ENCODE measurements at places on chromosomes 3 and 15.

- no peak for DNase-seq
Observed at GRCh38 chr3:150747886-150748683, 14.9 kb downstream of the SIAH2 start.

GRCh38 chr3:193712938-193713337 is 119.9 kb downstream of the OPA1 start:
- no peak for DNase-seq

DNA sequence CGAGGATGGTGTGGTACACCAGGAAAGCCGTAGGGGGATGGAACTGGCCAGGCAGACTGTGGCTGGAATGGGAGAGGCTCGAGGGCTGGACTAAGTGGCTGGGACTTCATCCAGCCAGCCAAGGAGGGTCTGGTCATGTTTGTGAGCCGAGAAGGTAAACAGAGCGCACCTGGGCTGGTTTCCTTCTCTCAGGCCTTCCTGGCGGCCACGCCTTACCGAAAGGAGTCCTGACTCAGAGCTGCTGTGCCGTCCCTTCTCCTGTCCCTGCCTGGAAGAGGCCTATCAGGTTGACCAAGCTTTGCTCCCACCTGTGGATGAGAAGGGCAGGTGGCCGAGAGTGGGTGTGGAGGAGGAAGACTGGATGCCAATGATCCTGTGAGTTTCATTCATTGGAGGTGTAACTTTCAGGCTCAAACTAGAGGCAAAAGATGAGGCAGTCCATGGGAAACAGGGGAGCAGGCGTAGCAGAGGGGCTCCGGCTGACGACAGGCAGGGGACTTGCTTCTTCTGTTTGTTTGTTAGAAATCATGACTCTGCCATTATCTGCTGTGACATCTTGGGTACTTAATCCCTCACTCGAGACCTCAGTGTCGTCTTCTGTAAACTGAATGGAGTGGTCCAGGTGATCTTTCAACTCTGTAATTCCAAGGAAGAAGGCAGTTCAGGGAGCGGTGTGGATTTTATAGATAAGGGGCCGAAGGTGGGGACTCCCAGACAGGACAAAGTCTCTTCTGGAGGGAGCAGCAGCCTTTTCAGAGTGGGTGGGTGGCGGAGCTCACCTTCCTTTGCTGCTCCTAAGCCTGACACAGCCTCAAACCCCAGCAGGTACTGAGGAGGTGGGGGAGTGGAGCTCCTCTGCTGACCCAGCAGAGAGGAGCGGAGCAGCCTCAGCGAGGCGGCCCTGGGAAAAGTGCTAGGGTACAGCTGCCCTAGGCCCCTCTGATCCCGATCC is 71.8 kb upstream of the GATM start:
- DNase-seq: no peak

DNA sequence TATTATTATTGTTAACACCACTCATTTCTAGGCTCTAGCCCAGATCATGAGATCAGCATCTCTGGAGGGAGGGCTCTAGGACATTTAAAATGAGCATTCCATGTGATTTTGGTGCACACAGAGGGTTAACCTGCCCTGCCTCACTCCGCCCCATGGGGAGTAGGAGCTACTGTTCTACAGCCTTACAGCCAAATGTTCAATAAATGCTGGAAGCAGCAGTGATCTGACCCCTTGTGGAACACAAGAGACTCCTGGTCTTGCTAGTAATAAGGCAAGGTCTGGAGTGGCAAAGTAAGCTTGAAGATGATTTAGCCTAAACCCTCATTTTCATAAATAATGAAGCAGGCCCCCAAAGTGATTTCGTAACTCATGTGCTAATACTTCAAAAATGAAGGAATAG is 166.4 kb upstream of the EOMES start:
- DNase-seq: no peak

DNA sequence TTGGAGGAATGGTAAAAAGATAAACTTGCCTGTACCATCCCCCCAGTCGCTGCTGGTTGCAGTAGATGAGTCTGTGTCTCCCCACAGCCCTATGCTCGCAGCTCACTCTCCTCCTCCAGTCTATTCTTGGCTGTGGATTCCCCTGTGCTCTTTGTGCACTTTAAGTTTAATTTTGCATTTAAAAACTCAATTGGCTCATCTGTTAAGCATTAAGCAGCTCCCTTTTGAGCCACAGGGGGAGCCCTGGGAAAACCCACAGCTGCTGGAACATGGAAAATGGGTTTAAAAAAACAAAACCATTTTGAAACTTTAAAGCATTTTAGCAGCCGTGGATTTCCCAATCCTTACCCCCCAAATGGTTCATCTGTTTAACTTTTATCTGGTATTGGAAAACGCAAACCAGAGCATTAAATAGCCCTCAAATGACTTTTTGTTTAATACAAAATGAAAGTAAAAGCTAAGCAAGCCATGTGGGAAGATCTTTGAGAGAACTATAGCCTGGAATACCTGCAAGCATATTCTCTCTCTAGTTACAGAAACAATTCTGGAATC is 536.9 kb downstream of the ZIC1 start:
- DNase-seq: no peak

DNA sequence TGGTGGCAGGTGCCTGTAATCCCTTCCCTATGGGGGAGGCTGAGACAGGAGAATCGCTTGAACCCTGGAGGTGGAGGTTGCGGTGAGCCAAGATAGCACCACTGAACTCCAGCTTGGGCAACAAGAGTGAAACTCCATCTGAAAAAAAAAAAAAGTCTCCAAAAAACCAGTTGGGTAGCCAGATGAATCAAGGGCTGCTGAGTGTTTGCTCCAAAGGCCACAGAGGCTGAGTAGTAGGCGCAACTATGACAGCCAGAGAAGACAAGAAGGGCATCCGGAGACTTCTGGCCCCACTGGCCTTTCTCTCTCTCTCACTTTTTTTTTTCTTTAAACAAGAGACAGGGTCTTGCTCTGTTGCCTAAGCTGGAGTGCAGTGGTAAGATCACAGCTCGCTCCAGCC is 131.8 kb downstream of the SMAD6 start:
- no peak for DNase-seq

- peak; percentile 56 for DNase-seq
Observed at GRCh38 chr3:112498914-112499711, at the start of gene BTLA. BTLA (minus strand) TSS chr3:112499472; CDS start chr3:112499358, 114 bp downstream.

DNA sequence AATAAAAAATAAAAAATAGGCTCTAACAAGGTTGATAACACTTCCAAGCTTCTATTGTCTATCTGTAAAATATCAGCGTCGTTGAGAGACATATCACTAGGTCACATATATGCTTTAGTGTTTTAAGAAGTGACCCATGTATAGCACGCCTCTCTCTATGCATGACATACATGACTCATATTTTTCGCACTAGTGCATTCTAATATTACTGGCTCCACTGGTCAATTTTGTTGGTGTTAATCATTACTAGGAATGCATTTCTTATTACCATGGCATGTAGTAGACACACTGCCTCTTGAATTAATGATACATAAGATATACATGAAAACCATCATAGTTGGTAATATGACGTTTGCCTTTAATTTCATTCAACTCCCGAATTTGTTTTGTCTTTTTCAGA is 203.1 kb downstream of the CHL1 start:
- no peak for DNase-seq

DNA sequence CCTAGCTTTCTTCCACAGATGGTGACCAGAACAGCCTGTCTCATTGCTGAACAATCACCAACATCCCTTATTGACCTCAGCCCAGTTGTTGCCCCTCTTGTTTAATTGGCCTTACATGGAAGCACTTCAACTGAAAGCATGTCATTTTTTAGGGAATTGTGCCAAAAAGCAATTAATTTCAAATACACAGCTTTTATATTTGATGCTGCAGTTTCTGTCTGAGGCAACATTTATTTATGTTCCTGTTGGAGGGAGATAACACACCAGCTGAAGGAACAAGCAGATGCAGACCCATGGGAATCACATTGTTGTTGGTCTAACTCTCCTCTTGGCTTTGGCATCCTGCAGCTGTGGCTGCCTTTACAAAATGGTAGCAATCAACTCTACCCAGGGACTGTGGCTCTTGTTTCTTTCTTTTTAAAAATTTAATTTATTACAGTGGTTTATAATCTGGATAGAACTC is 498.1 kb upstream of the RGMA start:
- DNase-seq: no peak

GRCh38 chr15:89864958-89865739 is 28.6 kb downstream of the AP3S2 start:
- DNase-seq: no peak

DNA sequence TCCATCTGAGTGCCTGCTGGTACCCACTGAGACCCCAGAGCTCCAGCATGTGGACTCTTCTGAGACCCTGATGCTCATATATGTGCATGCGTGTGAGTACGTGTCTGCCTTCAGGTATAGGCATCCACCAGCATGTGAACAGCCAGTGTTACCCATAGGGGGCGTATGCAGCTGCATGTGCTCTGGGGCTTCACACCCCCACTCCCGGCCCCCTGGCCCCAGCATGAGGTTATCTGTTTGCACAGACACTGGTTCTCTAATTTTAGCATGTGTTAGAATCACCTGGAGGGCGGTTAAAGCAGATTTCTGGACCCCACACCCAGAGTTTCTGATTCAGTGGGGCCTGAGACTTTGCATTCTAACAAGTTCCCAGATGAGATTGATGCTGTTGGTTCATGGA is 824 bp upstream of the CILP start:
- DNase-seq: peak; percentile 8

DNA sequence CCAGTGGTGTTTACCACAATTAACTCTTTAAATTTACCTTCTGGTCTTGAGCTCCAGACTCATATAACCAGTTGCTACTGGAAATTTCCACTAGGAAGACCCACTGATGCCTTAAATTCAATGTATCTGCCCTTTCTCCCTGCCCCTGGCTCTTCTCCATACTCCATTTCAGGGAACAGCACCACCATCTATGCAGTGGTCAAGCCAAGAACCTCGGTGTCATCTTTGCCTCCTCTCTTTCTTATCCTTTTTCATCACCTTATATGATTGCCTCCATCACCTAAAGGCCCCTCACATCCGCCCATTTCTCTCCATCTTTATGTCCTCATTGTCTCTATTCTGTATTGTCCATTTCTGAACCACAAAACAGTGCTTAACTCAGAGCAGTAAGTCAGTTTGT is 20.7 kb upstream of the MFSD1 start:
- no peak for DNase-seq

DNA sequence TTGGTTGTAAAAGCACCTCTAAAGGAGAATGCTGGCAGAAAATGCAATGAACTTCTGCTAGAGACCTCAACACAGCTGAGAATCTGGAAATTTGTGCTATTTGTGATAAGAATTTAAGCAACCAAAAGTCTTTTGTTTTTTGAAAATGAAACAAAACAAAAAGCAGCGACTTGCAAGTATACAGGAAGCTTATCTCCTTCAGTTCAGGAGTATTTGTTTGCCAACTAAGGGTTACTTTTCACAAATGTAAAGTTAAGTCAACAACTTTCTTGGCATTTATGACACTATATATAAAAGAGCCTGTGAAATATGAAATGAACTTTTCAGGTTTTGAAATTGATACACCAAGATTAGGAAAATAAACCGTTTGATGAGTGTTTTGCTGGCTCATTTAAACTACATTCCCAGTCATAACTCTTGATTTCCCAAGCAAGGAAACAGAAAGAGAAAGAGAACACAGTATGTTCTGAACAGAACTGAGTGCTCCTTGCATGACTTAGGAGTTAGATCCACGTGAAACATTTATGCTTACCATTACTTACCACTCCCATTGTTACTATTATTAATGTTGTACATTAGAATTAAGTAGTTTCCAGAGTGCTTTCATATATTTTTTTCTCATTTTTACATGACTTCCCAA is 92.3 kb upstream of the COL8A1 start:
- DNase-seq: no peak

DNA sequence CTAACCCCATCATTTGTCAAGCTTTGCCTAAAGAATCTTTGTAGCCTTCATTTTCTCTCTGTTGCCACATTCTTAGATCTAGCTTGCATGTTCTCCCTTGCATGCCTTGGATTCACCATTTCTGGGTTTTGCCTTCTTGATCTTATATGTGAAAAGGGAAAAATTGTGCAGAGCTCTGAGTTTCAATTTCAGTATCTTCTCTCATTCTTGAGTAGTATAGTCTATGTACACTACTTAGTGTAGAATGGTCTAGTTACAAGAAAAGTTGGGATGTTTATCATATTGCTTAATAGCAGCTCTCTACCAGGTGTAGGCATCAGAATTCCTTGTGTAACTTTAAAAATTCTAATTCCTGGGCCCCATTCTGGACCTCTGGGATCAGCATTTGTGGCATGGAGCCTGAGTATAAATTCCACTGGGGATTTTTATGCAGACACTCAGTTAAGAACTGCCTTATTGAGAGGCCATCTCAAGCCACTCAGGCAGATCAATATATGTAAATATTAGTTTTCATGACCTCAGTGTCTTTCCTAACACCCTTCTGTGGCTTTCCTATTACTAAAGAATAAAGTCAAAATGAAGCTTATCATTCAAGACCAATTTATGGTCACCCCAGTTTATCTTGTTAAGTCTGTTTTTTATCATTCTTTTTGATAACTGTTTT is 23.4 kb downstream of the GTF2E1 start:
- no peak for DNase-seq

DNA sequence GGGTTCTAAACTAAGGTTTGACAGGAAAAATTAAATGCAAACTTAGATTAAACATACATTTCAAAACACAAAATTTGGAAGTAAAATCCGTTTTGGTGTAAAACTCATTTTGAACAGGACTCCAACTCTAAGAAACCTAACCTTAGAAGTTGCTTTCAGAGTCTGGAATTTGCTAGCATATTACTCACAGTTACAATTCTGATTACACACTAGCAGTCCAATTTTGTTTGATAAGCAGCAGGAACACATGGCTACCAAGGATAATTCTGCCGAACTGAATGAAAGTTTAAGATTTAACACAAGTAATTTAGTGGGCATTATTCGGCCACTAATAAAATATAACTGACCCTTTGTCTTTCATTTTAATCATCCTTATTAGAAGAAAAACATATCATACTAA is 49.6 kb downstream of the FRMD5 start:
- DNase-seq: no peak

- no peak for DNase-seq
Observed at GRCh38 chr3:52237657-52238172, 1.2 kb downstream of the TWF2 start.

GRCh38 chr3:194671511-194671899 is 486 bp downstream of the LSG1 start:
- DNase-seq: peak; percentile 45

DNA sequence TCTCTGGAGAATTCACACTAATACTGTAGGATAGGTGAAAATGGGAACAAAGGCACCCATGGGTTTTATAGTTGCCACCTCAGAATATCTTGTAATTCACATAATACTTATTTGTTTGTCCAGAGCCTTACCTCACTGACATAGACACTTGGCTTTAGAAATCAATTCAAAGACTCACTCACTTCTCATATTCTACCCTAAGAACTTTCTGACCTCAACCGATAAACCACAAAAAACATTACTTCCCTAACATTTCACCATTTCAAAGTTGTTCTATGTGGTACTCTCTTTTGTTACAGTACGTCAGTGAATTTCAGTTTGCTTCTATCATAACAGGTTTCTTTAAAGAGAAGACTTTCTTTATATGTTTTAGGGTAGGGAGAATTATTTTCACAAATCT is 359.3 kb downstream of the IGSF11 start:
- DNase-seq: no peak

DNA sequence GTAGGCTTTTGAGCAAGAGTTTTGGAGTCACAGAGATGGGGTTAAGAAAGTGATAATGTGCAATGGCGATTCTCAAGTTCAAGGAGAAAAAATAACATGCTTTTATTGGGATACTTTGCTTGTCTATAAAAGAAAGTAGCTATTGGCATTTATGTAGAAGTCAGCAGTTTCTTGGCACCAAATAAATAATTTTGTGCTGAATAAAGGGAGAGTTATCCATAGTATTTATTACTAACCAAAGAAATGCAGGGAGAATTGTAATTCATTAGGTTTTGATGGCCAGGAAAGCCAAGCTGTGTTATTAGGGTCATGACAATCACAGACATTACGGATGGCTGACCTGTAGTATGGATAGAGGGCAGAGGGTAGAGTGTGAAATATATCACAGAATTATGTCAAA is 33.1 kb downstream of the BTD start:
- no peak for DNase-seq

Data from CD4-positive, alpha-beta T cell treated with Interleukin-6 at 100 ng/mL for 8 hours (primary cell).